ENCODE measurements at places on chromosomes 3 and 15.

DNA sequence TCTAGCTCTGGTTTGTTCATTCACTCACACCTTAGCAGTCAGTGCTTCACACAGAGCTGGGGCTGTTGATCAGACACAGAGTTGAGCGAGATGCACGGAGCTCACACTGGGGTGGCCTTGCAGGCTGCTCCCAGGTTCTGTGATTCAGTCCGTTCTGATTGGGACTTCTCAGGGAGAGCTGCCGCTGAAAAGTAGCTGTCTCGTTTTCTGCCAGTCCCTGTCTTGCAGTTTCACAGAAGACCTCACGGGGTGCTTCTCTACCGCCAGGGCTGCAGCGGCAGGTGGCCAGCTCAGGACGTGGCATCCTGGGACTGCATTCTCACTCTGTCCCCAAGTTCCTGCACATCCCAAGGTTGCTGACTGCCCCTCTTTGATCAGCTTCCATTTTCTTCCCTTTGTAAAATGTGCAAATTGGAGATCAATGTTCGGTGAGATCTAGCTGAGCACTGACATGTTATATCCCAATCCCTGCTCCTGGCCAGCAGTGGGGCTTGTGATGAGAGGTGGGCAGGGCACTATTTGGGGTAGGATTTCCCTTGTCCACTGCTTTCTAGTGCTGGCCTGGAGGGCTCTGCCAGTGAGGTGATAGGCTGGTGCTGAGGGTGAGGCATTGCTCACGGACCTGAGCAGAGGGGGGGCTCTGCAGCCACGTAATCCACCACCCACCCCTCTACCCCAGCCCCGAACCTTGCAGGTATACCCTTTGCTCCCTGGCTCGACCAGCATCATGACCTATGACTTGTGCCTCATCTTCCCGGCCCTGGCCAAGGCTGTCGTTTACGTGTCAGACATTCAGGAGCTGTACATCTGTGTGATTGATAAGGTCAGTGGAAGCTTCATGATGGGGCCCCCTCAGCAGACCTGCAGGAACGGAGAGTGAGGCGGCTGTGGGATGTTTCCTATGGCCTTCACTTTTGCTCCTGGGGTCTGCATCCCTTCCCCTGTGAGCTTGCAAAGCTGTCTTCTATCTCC is 5.3 kb upstream of the TXNRD3 start:
- no peak for DNase-seq

GRCh38 chr3:172506094-172506493 is 17.1 kb downstream of the TNFSF10 start:
- no peak for DNase-seq

- no peak for DNase-seq
Measured at GRCh38 chr3:136804813-136805212, 14.1 kb upstream of the SLC35G2 start.

DNA sequence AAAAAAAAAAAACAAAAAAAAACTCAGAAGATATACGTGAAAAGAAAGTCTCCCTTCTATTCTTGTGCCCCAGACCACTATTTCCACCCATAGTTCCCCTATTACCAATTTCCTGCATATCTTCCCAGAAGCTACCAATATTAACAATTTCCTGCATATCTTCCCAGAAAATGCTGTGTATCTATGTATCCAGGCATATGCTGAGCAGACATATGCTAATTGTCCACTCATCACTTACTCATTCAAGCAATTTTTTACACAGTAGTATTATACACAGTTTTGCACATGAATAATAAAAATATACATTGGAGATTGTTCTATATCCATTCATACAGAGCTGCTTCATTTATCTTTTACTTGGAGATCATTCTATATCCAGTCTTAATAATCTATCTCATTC is 12.6 kb upstream of the SLMAP start:
- no peak for DNase-seq

- no peak for DNase-seq
Measured at GRCh38 chr3:48966876-48967361, 23.1 kb upstream of the P4HTM start.

GRCh38 chr3:105537371-105538080 is 170.8 kb downstream of the ALCAM start:
- DNase-seq: no peak

DNA sequence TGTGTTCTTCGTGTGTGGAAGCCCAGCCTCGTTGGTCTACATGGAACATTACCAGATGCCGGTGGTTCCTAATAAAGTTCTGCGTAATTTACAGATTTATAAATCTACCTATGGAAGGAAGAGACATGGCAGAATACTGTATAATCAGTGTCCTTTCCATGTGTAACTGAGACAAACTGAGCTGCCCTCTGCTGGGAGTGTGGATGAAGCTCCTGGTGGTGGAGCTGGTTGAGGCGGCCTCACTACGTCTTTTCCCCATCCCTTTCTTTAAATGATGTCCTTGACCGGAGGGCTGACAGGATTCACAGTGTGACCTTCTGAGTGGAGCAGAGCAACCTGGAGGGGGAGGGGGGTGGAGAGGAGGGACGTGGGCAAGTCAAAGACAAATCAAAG is 267.0 kb upstream of the CHRM5 start:
- DNase-seq: no peak

DNA sequence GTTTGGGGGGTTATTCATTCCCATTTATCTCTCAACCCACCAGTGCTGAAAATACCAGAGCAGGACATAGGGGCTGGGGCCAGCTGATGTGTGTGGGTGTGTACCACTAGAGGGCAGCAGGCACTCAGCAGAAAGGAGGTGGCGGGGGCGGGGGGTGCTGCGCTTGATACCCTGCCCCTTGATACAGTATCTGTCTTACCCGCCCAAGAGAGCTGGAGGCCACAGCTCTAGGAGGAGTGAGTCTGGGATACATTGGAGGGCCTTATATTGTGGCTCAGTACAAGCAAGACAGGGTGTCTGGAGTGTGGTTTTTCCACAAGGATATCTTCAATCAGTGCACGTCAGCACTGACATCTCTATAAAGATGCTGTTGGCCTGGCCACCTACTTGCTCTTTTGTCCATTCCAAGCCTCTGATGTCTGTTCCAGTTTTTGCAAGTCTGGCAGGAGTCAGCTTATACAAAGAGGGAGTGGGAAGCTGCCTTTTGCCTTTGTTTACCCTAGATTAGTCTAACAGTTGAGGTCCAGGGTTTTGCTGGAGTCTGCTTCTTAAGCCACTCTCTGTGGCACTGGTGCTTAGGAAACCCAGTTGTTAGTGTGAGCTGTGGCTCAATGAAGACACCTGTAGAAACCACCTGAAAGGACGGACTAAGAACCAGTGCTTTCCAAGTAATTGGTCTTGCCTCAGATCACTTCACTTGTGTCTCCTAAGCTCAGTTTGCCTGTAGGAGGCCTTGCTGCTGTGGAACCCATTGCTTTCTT is 1.5 kb upstream of the RBM15B start:
- DNase-seq: no peak

DNA sequence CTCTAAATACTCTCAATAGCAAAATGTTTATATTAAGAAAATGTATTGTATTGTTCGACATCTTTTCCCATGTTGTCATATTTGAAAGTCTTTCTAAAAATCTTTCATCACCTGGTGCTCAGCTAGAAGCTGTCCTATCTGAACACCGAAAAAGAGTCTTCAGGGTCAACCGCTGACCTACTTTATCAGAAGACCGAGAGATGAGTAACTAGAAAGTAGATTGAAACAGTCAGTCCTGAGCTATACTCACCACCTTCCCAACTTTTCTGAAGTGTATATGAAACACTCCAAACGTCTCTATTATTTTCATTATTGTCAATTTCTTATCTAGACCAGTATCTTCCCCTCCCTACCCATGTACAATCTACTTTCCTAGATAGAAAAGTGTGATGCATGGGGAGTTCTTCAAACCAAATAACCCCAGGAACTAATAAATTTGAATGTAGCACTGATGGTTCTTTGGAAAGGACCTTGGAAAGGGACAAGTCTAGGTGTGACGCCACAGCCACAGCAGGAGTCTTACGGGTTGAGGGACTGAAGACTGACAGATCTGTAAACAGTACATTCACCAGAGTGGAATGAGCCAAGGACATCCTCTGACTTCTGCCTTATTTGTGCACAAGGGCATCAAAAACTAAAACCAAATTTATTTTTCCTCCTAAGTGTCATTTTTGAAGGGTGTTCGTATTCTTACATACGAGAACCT is 58.6 kb downstream of the TMOD3 start:
- no peak for DNase-seq

GRCh38 chr15:32970847-32971246 is 223.7 kb downstream of the FMN1 start:
- DNase-seq: no peak

DNA sequence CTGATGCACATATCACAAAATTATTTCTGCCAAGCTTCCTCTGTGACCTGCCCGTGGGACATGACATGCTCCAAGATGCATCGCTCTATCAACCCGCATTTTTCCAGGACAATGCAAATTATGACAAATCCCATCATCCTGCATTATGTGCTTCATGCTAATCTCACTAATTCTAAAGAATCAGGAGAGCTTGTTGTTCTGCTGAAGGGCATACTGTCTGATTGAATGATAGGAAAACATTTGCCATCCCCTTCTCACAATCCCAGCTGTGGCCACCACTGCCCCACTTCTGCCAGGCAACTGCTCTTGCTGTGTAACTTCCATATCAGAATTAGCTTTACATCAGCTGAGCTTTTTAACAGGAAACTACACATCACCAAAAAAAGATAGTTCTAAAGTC is 203.5 kb upstream of the NANOGP8 start:
- DNase-seq: no peak

DNA sequence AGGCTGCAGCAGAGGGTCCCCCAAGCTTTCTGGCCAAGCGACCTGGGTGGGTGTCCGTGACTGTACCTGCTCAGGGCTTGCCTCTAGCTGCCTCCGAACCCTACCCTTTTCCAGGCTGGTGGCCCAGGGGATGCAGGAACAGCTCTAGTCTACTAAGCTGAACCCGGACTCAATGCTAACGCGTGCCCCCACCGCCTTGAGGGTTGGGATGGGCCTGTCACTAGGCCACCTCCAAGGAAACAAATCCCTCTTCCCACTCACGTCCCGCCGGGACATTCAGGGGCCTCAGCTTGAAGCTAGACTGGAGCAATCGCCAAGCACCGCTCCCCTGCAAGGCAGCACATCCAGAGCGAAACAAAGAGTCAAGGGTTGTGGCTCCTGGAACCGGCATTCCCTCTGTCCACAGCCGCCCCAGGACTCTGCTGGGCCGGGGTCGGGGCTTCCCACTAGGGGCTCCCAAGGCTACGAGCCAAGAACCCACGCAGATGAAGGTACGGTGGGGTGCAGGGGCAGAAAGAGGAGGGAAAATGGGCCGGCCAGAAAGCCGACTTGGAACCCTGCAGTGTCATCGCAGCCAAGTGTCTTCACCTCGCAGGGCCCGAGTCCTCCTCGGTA is 2.9 kb downstream of the FBXL22 start:
- DNase-seq: no peak

DNA sequence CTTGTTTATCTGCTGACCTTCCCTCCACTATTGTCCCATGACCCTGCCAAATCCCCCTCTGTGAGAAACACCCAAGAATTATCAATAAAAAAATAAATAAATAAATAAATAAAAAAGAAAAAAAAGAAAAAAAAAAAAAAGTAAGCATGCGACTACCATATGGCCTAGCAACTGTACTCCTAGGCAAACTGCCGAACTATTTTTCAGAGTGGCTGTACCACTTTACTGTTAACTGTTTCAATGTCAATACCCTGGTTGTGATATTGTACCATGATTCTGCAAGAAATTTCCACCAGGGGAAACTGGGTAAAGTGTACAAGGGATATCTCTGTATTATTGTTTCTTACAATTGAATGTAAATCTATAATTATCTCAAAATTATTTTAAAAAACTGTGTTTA is 41.3 kb upstream of the MAP4 start:
- no peak for DNase-seq

- no peak for DNase-seq
Measured at GRCh38 chr15:83565138-83565537, 88.8 kb upstream of the ADAMTSL3 start.

DNA sequence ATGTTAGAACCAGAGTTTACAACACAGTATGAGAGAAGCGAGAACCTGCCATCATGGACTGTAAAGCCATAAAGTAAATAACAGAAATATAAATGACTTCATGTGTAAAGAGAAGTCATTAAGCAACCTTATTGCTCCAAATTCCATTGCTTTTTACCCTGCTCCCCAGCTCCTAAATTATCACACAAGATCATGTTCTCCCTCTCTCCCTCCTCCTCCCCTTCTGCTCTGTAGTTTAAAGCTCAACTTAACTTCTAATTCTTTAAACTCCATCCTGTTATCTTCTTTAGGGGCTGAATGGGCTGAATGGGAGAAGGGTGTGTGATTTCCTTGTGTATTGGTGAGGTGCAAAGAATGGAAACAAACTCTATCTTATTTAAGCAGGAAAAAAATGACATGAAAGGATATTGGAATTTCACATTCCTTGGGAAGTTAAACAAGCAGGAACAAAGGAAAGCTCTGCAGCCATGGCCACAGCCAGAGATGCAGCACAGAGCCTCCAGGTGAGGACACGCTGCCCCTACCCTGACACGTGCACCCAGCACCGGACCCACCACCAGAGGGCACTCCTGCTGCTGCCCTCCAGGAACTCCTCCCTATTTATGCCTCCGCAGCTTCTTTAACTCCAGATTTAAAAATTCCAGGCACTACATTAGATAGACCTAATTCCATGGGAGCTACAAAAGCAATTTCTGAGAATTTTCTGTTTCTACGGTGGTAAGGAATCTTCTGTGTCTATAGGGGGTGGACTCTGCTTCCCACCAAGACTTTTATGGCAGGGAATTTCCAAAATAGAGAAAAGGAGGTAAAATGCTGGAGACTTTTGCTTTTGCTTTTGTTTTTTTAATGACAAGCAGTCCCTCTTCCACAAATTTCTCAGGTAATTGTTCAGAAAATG is 76.9 kb upstream of the ABI3BP start:
- no peak for DNase-seq

DNA sequence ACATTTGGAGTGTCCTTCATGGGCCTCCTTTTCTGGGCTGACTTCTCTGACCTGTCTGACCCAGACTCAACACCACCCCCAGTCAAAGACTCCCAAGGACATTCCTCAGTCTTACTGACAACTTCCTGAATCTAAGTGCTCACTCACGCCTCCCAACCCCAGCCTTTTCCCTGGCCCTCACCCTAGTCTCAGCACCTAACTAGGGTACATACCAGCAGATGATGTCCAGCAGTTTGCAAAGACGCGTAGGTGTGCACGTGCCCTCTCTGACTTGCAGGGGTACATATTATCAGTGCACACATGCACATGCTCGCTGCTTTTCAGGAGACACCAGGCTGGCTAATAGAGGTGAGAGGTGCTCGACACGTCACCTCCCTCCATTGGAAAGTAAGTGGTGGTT is 38.7 kb upstream of the SLCO2A1 start:
- DNase-seq: no peak

GRCh38 chr3:13638927-13639326 is 90.0 kb downstream of the FBLN2 start:
- no peak for DNase-seq

DNA sequence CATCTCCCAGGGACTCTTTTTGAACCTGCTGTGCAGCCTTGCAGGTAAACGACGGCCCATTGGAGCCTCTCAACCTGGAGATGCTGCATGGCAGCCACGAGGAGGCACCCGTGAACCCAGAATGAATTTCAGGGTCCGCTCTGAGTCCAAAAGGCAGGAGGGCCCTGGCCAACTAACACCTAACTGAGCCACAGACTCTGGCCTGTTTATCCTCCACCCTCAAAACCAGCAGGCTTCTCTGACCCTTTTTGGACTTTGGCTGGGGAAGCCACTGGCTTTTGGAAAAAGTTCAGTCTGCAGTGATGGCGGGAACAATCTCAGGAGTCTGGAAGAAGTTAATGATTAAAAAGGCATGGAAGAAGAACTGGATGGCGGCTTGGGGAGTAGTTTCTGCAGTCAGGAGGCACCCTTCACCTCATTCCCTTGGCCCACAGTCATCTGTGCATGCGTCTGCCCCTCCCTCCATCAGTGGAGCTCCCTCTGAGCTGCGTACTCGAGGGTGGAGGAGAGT is 4.1 kb downstream of the PXYLP1 start:
- DNase-seq: no peak
